Cerebellum (tissue), 4 donors: ENCODE measurements at places on chromosomes 2 and 18. TPM values are rescaled to one million over a fixed set of nuclear protein-coding genes. Genes with fewer than 3 reads are reported as not detected.

- no peak for DNase-seq
Measured at GRCh38 chr2:168212866-168213265, 34.5 kb downstream of the STK39 start.

- DNase-seq = no peak
Measured at GRCh38 chr18:65737471-65737955, 13.3 kb upstream of the CDH7 start.

The RAB12 gene
- total RNA-seq = 49.7 TPM

DNA sequence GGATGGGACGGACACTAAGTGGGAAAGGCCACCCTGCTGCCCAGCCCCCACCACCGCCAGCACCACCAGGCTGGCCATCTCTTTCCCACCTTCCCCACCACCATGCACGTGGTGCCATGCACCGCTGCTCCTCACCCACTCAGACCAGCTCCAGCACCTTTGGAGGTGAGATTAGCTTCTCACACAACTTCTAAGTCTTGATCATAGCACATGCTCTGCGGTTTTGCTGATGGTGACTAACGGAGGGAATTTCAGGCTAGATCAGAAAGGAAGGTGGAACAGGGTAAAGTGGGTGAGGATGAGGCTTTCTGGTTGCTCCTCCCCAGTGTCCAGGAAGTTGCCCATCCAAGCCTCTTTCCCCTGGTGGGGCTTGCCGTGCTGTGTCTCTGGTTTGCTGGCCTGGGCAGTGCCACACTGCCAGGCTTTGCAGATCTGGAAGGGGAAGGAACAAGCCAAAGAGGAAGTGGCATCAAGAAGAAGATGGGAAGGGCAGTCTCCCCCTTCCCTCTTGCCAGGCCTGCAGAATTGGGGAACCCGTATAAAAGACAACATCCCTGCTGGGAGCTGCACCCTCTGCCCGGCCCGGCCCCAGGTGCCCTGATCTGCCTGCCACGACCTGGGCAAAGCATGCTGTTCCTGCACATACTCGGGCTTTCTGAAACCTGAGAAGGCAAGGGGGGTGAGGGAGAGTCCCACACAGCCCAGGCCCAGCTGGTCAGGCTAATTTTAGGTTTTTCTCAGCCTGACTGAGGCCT lies 44.3 kb upstream of the CAB39 start:
- no peak for DNase-seq

The CDH7 gene
- total RNA-seq = 39.9 TPM

The SYT4 gene
- 121 TPM for total RNA-seq

The ALPP gene
- not detected for total RNA-seq

GRCh38 chr2:149606251-149606811 lies 18.8 kb upstream of the MMADHC start:
- DNase-seq = no peak

The SLC9A4 gene
- not detected for total RNA-seq
